ENCODE measurements at places on chromosomes 5 and 9. TPM values are rescaled to one million over a fixed set of nuclear protein-coding genes. Genes with fewer than 3 reads are reported as not detected.
A peak's percentile ranks its signal among the peaks of the same experiment; 100 is the strongest.

DNA sequence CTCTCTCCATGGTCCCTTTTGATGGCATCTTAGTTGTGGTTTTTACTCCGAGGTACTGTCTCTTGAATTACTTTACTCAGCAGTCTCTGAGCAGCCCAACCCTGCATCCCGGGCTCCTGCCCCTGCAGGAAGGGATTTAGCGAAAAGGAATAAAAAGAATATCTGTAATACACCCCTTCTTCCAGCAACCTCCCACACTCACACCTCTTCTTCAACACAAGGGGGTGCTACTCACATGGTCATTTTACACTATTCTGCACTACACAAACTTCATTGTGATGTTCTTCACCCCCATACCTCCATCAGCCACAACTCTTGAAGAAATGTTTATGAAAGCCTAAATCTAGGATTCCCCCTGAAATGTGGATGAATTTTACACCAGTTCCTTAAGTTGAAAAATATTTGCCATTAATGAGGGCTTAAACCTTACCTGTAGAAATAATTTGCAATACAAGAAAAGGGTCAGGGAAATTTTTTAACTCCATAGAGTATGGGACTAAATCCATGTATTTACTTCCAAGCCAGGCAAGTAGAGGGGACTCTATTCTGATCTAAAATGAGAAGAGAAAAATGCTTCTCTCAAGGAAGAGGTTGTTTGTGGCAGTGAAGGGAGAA lies 26.0 kb downstream of the TPD52L3 start:
- peak; percentile 21 for DNase-seq
- no peaks in the 10 kb centered on the region for H3K4me1 ChIP-seq
- no peak overlapping the region for H3K27ac ChIP-seq
- no peak overlapping the region for H3K4me3 ChIP-seq
- no peaks in the 10 kb centered on the region for H3K36me3 ChIP-seq

- H3K27me3 ChIP-seq: no peaks in the 10 kb centered on the region
- no peak within 1 kb of the TSS for H3K27ac ChIP-seq
- peak; percentile 72 for DNase-seq
Observed at GRCh38 chr5:76082772-76083554, at the start of gene SV2C. Gene SV2C, plus strand, starts transcription at chr5:76083383. Its CDS starts 48,368 bp downstream, at chr5:76131751.

- no peak overlapping the region for H3K27ac ChIP-seq
- H3K27me3 ChIP-seq: no peaks in the 10 kb centered on the region
- H3K4me3 ChIP-seq: no peak overlapping the region
- H3K36me3 ChIP-seq: no peaks in the 10 kb centered on the region
- no peaks in the 10 kb centered on the region for H3K4me1 ChIP-seq
Observed at GRCh38 chr5:170603578-170604565, 100.1 kb downstream of the KCNIP1 start.

GRCh38 chr5:83551821-83552220 lies 80.3 kb downstream of the VCAN start:
- no peaks in the 10 kb centered on the region for H3K4me1 ChIP-seq
- H3K36me3 ChIP-seq: no peaks in the 10 kb centered on the region
- DNase-seq: no peak
- H3K27me3 ChIP-seq: no peaks in the 10 kb centered on the region

DNA sequence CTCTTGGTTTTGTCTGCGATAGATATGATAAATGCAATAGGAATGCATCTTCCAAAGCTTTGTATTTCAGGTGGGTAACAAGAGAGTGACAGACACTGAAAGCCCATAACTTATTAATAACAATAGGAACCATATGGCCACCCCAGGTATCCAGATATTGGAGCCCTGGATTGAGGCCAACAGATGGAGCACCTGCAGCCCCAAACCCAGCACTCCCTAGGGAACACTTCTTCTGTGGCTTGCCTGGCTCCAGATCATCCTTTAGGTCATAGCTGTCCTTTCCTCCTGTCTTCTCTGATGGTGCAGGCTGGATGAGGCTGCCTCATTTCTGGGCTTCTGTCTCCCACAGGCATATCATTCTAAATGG lies 5.0 kb upstream of the IL3 start:
- no peaks in the 10 kb centered on the region for H3K36me3 ChIP-seq
- H3K27ac ChIP-seq: no peak overlapping the region
- H3K4me1 ChIP-seq: no peaks in the 10 kb centered on the region
- no peaks in the 10 kb centered on the region for H3K27me3 ChIP-seq
- no peak overlapping the region for H3K4me3 ChIP-seq

- H3K36me3 ChIP-seq: no peaks in the 10 kb centered on the region
- peaks cover 31% of the 10 kb centered on the region for H3K4me1 ChIP-seq
Observed at GRCh38 chr9:72951520-72952380, 1.1 kb downstream of the ALDH1A1 start.

- DNase-seq: no peak
- no peak overlapping the region for H3K4me3 ChIP-seq
- no peaks in the 10 kb centered on the region for H3K27me3 ChIP-seq
- H3K27ac ChIP-seq: no peak overlapping the region
- H3K4me1 ChIP-seq: no peaks in the 10 kb centered on the region
- H3K36me3 ChIP-seq: no peaks in the 10 kb centered on the region
Observed at GRCh38 chr5:111902436-111902835, 145.4 kb upstream of the NREP start.

GRCh38 chr5:4804691-4805360 lies 335.3 kb upstream of the ADAMTS16 start:
- H3K27me3 ChIP-seq: no peaks in the 10 kb centered on the region
- H3K36me3 ChIP-seq: no peaks in the 10 kb centered on the region
- no peak for DNase-seq
- H3K4me3 ChIP-seq: no peak overlapping the region
- no peak overlapping the region for H3K27ac ChIP-seq
- H3K4me1 ChIP-seq: no peaks in the 10 kb centered on the region

DNA sequence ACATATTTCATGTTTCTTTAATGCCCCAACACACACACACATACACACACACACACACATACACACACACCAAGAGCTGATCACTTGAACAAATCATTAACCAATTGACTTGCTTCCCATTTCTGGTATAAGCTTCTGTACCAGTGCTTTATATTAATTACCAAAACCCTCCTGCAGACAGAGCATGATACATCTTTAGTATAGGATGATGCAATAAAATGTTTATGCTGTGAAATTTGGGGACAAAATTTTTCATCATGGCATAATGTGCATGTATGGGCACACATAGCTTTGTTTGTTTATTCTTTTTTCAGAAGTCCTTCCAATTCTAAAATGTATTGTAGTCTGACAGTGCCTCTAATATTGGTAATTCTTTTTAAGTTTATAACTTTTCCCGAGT lies 34.5 kb downstream of the SLC1A3 start:
- no peak overlapping the region for H3K27ac ChIP-seq
- H3K36me3 ChIP-seq: no peaks in the 10 kb centered on the region
- no peaks in the 10 kb centered on the region for H3K27me3 ChIP-seq
- no peak overlapping the region for H3K4me3 ChIP-seq

DNA sequence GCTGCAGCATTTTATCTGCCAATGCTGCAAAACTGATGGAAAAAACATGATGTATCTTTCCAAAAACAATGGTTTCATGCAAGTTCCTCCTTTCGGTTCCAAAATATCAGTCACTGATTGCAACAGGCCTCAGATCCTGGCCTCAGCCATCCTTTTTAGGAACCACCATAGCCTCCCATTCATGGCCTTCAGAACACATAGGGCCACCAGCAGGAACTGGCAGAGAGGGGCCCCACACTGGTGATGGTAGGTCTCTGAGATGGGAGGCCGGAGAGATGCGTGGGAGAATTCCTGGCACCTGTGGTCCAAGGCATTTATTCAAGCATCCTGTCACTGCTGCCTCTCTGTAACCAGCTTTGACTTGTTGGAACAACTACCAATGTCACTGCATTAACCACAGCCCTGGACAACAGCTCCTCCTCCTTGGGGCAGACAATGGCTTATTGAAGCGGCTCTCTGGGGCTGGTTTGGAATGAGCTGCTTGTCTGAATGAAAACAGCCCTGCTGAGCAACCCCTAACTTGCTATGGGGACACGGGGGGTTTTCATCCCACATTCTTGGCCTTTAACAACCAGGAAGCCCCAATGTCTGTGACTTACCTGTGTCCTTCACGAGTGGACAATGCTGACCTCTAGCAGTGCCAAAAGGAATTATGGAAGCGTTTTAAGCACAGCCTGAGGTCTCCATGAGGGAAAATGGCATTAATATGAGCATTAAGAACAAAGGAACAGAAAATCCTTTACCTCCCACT lies 108.1 kb downstream of the LHFPL2 start:
- no peak for DNase-seq
- H3K4me1 ChIP-seq: no peaks in the 10 kb centered on the region
- H3K4me3 ChIP-seq: no peak overlapping the region
- no peaks in the 10 kb centered on the region for H3K36me3 ChIP-seq
- H3K27ac ChIP-seq: no peak overlapping the region
- H3K27me3 ChIP-seq: no peaks in the 10 kb centered on the region

DNA sequence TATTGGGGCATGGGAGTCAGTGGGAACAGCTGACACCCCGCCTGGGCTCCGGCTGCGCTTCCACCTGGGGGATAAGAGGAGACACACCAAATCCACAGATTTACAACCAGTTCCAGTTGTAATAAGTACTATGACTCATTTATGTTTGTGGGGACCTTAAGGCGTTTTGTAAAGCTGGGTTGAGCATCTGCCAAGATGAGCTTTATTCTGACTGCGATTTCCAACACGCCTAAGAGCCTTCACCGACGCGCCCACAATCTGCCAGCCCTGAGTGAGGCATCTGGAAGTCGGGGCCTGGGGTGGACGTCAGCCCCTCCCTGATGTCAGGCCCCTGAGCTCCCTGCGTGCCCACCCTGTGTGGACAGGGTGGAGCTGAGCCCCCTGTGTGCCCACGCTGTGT lies 14.3 kb upstream of the LHX3 start:
- no peak for DNase-seq
- no peaks in the 10 kb centered on the region for H3K27me3 ChIP-seq
- H3K36me3 ChIP-seq: peaks cover 6% of the 10 kb centered on the region
- H3K4me3 ChIP-seq: no peak overlapping the region
- no peak overlapping the region for H3K27ac ChIP-seq
- no peaks in the 10 kb centered on the region for H3K4me1 ChIP-seq

GRCh38 chr5:77947041-77947428 lies 170.9 kb upstream of the TBCA start:
- H3K27me3 ChIP-seq: no peaks in the 10 kb centered on the region

DNA sequence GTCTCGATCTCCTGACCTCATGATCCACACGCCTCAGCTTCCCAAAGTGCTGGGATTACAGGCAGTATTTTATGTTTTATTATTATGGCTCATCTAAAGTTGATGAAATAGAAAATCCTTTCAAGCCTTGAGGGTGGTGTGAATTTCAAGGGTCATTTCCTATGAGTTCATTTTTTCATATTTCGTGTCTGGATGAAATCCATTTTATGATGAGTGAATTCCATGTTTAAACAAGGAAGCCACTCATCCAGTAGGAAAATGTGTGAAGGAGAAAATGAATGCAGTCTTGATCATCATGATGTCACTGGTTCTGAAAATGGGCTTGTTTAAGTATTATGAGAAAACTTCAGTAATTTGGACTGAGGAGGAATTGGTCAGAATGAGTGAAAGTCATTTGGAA lies 74.6 kb upstream of the ZSWIM6 start:
- H3K27ac ChIP-seq: no peak overlapping the region
- DNase-seq: no peak
- peaks cover 45% of the 10 kb centered on the region for H3K4me1 ChIP-seq
- H3K36me3 ChIP-seq: no peaks in the 10 kb centered on the region
- no peak overlapping the region for H3K4me3 ChIP-seq

- DNase-seq: peak; percentile 73
- H3K4me1 ChIP-seq: peaks cover 9% of the 10 kb centered on the region
- no peak overlapping the region for H3K4me3 ChIP-seq
- H3K27me3 ChIP-seq: no peaks in the 10 kb centered on the region
- H3K27ac ChIP-seq: peak overlapping the region; percentile 38
Observed at GRCh38 chr5:133149345-133149744, 97.5 kb downstream of the HSPA4 start.

- H3K4me3 ChIP-seq: no peak within 1 kb of the TSS
- no peak for DNase-seq
- peak within 1 kb of the TSS; percentile 57 for H3K27ac ChIP-seq
- no peaks in the 10 kb centered on the region for H3K27me3 ChIP-seq
- H3K4me1 ChIP-seq: peaks cover 10% of the 10 kb centered on the region
Observed at GRCh38 chr5:36301858-36302603, at the start of gene RANBP3L. Gene RANBP3L, minus strand, starts transcription at chr5:36301902. Its CDS starts 486 bp downstream, at chr5:36301416.

DNA sequence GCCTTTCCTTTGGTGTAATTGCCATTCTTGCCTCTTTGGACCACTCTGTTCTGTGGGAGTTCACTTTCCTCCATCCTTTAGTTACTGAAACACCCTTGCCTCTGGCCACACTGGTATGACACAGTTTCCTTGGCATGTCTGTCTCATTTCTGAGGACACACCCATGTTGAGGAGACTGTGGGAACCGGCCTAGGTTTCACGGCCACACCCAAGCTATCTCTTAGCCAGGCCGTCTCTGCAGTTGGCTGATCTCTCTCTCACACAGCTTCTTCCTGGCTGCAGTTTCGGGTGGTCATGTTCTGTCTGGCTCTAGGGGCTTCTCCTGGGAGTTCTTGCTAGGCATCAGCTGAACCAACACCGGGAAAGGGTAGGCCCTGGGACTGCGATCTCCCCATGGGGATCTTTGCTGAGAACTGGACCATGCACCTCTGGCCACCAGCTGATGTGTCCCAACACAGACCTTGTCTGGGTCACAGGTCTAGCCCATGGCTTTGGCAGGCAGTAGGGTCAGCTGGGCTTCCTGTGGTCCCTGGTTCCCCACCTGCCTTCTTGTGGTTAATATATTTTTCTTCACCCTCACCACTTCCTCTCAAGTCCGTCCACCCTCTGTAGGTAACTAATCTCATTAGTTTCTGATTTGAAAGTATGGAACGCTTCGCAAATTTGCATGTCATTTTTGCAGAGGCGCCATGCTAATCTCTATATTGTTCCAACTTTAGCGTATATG lies 24.9 kb downstream of the ARHGEF37 start:
- no peaks in the 10 kb centered on the region for H3K27me3 ChIP-seq
- peaks cover 6% of the 10 kb centered on the region for H3K36me3 ChIP-seq
- H3K27ac ChIP-seq: no peak overlapping the region
- H3K4me1 ChIP-seq: no peaks in the 10 kb centered on the region
- DNase-seq: no peak
- no peak overlapping the region for H3K4me3 ChIP-seq

DNA sequence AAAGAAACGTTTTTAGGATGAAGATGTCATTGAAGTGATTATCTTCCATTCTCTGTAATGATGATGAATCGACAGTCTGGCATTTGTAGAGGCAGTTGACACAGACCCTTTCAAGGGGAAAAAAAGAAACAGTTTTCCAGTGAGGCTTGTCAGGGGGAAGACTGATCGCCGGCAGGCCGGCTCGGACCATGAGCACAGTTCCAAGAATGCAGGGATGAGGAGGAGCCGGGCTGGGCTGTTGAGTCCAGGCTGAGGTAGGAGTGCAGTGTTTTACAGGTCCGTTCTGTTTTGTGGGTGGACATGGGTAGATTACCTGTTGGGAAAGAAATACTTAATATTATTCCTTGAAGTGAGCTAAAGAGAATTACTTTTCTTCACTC lies 194.6 kb downstream of the AOPEP start:
- H3K4me3 ChIP-seq: no peak overlapping the region
- H3K4me1 ChIP-seq: peaks cover 8% of the 10 kb centered on the region
- DNase-seq: no peak
- H3K27ac ChIP-seq: peak overlapping the region; percentile 24

Gene AQP3
- 18.3 TPM for total RNA-seq

Gene ADAMTS13
- total RNA-seq: 1.5 TPM

Gene IFNA21
- total RNA-seq: not detected

Gene INSYN2B
- not detected for total RNA-seq

Gene TSSK1B
- total RNA-seq: not detected

Gene LTC4S
- 6.0 TPM for total RNA-seq

Gene CDC20B
- not detected for total RNA-seq

Gene PPP3R2
- total RNA-seq: not detected

Gene BAAT
- total RNA-seq: 5.0 TPM

Gene PIP5KL1
- 1.4 TPM for total RNA-seq

Gene FCN2
- not detected for total RNA-seq

Gene ZBED3
- 10.6 TPM for total RNA-seq

Gene ITGA1
- 6.6 TPM for total RNA-seq

Gene SLC4A9
- not detected for total RNA-seq

Gene HSPB3
- not detected for total RNA-seq

Gene ADAMTS19
- total RNA-seq: 0.06 TPM

Gene IFNA5
- total RNA-seq: not detected

Gene MEIKIN
- total RNA-seq: 1.2 TPM
